DMS79 treated with DMSO at 0.1 percent for 48 hours (cell line): ENCODE measurements at places on chromosomes 3 and 15.

DNA sequence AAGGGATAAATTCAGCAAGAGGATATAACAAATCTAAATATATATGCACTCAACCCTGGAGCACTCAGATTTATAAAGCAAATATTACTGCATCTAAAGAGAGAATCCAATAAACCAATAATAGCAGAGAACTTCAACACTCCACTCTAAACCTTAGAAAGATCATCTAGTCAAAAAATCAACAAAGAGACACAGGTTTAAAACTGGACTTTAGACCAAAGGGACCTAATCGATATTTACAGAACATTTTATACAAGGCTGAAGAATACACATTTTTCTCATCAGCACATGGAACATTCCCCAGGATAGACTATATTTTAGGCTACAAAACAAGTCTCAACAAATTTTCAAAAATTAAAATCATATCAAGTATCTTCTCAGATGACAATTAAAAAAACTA is 379.0 kb downstream of the GBE1 start:
- DNase-seq: no peak

- no peak for DNase-seq
These were observed 56.9 kb upstream of the C3orf49 start for GRCh38 chr3:63762180-63762579.

- DNase-seq: no peak
These were observed 153.6 kb upstream of the ZNF717 start for GRCh38 chr3:75938921-75939320.

DNA sequence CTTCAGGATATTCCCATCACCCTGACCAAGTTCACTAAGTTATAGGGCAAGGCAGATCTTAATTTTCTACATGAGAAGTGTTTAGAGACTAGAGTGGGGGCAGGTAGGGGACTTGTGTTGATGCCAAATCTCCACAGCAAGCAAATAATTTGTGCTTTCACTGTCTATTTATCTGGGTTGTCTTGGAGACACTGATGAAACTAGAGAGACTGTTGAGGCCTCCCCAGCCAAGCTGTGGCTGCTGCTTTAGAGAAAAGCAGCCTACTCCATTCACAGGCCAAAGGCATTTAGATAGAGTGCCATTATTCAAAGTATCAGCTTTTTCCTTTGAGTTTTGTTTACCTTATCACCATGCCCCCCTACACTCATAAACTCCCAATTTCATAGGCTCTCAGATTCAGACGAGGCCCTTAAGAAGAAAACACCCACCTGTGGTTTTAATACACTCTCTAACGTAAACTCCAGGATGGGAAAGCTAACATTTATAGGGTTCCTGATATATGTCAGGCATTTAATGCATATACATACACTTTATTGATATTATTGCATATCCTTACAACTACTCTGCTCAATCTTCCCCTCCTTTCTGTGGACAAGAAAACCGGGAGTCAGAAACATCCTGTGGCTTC is 130.4 kb upstream of the FOXB1 start:
- DNase-seq: peak; percentile 23

DNA sequence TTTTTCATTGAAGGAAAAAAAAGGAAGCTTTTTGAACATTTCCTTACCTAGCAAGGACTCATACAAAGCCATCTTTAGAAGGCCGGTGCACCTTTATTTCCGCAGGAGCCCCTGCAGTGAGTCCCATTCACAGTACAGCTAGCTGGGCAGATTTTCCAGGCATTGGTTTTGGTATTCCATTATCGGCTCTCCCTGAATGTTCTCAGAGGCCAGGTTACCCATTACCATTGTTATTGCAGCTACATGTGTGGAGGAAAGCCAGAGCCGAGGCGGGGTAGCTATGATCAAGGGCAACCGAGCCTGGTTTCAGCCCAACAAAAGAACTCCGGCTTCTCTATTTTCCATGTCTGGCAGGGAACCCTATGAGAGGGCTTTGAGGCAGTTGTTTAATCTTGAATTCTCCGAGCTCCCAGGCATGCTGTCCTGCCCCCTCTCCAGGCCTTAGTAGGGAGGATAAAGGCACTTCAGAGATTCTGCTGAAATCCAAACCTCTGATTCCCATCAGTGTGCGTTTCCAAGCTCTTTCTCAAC is 100.3 kb downstream of the LRRK1 start:
- no peak for DNase-seq

DNA sequence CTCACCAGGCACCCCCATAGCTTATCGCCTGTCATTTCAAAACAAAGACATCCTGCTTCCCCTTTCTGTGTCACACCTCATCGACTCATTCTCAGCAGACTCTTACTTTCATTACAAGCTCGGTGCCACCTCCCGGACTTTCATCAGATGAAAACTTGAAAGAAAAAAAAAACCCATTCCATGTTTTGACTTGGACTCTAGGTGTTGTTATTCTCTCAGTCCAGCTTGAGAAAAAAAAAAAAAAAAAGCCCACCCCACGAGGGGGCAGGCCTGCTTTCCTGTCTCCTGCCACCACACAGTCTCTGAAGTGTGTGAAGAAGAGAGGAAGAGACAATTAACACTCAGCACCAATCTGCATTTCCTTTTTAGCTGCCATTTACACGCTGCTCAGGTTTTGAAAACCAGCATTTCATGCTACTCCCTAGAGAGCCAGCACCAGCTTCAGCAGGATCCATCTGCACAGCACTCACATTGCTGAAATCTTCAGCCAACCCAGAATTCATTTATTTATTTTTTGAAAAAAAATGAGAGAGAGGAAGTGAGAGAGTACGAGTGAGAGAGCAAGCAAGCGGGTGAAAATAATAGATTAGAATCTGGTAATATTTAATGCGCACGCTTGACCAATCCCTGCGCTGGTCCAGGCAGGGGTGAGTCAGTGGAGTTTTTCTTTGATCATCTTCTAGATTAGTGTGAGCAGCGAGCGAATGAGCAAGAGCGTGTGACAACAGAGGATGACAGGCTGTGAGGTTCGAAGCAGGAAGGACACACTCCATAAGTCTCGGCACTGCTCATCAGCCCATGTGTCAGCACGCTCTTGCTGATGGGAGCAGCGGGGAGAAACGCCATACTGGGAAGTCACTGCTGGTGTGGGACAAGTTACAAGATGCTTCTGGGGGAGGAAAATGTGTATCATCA is 23.5 kb downstream of the ZNF80 start:
- DNase-seq: peak; percentile 39

GRCh38 chr3:37859908-37860199 is 1.8 kb upstream of the CTDSPL start:
- DNase-seq: no peak

GRCh38 chr3:84789961-84790360 is 168.8 kb upstream of the CADM2 start:
- DNase-seq: no peak

- no peak for DNase-seq
These were observed 3.5 kb downstream of the CSK start for GRCh38 chr15:74785194-74786032.

GRCh38 chr3:123788710-123789109 is 95.4 kb downstream of the MYLK start:
- no peak for DNase-seq

- DNase-seq: no peak
These were observed 120.3 kb downstream of the MYO9A start for GRCh38 chr15:71997691-71998090.

GRCh38 chr15:49435174-49435573 is 12.1 kb downstream of the FGF7 start:
- DNase-seq: no peak

DNA sequence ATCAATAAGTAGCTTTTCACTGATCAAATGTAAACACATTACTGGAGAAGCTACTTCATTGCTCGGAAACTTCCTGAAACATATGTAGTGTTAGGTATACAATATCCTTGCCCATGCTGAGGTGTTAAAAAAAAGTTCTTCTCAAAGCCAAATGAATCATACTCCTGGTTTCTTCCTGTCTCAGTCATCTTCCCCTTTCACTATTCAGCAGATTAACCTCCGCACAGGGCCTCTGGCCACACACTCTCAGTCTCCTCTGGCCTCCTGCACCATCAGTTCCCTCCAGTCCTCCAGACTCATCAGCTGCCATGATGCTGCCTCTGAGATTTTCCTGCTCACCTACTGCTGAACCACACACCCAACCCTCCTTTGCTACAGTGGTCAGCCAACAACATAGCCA is 70.5 kb upstream of the BOC start:
- DNase-seq: no peak

GRCh38 chr15:52523192-52523591 is 5.5 kb downstream of the MYO5A start:
- DNase-seq: no peak

- DNase-seq: no peak
These were observed 649.2 kb downstream of the TUSC7 start for GRCh38 chr3:117358717-117359314.

GRCh38 chr15:58062175-58062574 is 3.3 kb downstream of the ALDH1A2 start:
- no peak for DNase-seq

DNA sequence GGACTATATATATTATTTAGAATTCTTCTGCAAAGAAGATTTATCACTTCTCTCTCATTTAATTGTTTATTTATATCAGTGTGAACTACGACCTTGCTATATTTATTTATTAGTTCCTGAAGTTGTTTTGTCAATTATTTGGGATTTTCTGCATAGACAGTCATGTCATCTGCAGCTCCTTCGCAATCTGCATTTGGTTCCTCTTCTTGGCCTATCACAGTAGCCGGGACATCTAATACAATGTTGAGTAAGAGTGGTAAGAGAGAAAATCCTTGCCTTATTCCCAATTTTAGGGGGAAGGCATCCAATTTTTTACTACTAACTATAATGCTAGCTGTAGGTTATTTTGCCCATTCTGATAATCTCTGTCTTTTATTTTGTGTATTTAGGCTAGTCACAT is 39.4 kb downstream of the FOXL2 start:
- no peak for DNase-seq

DNA sequence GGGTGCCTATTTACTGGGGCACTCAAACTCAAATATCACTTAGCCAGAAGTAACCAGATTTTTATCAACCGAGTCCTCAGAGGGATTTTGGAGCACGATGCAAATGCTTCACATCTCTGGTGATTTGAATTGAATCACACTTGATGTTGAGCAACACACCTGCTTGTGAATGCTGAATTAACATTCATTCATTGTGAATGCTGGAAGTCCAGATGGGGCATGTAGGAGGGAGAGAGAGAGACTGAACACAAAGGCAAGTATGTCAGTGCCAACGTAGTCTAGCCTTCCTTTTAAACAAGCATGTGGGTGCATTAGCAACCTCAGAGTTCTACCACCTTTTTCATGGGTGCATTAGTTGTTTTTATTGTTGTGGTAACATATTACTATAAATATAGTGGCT is 156.2 kb downstream of the ADAMTSL3 start:
- DNase-seq: no peak

GRCh38 chr3:49724586-49724985 is 835 bp upstream of the GMPPB start:
- no peak for DNase-seq

DNA sequence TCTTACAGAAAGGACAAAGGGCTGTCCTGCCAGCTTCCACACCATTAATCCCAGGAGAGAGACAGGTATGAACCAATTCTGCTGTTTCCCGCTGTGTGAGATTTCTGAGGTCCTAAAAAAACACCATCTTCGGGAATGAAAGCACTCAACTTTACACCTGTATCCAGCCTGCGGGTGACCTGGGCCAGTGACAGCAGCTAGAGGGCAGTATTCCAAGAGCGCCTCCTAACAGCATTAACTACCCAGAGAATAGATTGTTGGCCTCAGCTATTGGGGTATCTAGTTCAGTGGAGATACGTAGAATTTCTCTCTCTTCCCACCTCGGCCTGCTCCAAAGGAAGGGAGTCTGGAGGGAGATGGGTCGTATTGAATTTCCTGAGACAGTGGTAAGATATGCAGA is 55.1 kb downstream of the WDR76 start:
- no peak for DNase-seq

- no peak for DNase-seq
These were observed 2.8 kb downstream of the DUSP7 start for GRCh38 chr3:52053307-52054304.

- DNase-seq: no peak
These were observed 35.8 kb upstream of the CTDSPL start for GRCh38 chr3:37825744-37826400.

DNA sequence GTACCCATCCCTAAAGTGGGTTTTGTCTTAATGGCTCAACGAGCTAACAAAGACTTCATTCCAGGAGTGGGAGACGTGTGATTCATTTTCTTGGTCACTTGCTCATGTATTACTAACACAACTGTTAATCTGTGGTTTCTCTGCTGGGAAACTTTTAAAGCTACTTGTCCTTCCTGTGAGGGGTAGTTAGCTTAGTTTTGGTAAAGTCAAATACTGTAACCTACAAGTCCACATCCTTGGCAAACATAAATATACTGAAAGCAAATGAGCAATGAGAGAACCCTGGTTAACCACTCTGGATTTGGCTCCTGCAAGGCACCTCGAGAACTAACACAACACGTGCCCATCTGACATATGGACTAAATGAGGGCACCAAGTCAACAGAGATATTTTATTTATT is 19.9 kb downstream of the NOX5 start:
- no peak for DNase-seq

DNA sequence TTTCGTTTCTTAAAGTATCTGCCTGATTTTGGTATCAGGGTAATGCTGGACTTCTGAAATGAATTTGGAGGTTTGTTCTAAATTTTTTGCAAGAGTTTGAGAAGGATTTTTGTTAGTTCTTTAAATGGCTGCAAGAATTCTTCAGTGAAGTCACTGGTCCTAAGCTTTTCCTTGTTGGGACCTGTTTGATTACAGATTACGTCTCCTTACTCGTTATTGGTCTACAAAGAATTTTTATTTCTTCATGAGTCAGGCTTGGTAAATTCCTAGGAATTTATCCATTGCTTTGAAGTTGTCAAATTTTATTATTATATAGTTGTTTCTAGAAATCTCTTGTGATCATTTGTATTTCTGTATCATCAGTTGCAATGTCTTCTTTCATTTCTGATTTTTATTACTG is 196.0 kb downstream of the DPH6 start:
- DNase-seq: no peak

GRCh38 chr3:123271466-123272159 is 69.9 kb downstream of the SEC22A start:
- DNase-seq: no peak

DNA sequence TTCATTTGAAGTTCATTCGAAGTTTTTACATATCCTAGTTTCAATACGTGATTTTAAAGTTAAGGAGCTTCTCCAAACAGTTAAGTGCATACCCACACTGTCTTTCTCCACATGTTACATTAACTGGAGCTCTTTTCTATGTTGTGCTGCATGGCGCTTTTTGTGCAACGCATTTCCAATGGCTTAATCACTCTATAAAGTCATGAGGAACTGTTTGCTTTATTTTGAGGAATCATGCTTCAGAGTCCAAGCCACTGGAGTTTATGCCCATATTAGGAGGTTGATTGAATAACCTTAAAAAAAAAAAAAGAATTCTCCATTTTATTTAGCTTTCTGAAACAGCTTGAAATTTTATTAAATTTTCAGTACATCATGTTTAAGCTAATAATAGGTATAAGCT is 109.4 kb upstream of the MBNL1 start:
- no peak for DNase-seq

DNA sequence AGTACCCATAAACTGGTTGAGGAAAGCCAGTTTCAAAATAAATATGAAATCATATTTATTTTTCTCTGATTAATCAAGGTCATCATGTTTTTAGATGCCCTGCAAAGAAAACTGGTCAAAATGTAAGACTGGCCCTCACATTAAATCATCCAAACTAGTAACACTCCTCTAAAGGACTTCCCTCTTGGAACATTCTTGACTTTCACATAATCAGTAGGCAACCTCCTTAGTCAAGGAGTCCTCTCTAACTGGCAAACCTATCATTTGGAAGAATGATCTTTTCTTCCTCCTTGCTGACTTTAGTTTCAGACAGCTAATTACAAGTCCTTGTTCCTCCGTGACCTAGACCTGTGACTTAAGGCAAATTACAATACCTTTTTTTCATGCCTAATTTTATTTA is 82.5 kb upstream of the DCBLD2 start:
- no peak for DNase-seq
